Placental epithelial cell (primary cell): ENCODE measurements at places on chromosomes 12 and 14. TPM values are rescaled to one million over a fixed set of nuclear protein-coding genes. Genes with fewer than 3 reads are reported as not detected.

Gene CCDC184
- 0.11 TPM in 1 of 2 replicates, not detected in the other for total RNA-seq

Gene OR4L1
- total RNA-seq: not detected in 2 replicates

Gene FAM161B
- total RNA-seq: 4.6 and 6.3 TPM in 2 replicates

Gene SPX
- not detected in 2 replicates for total RNA-seq

Gene PTCSC3
- not detected in 2 replicates for total RNA-seq

Gene KLRB1
- not detected in 2 replicates for total RNA-seq
